ENCODE measurements at places on chromosomes 5 and 9. TPM values are rescaled to one million over a fixed set of nuclear protein-coding genes. Genes with fewer than 3 reads are reported as not detected.

GADD45G gene
- total RNA-seq: not detected

OLFM1 gene
- total RNA-seq: 0.29 TPM

OLFML2A gene
- 43.6 TPM for total RNA-seq

OTP gene
- under 0.01 TPM for total RNA-seq

IL9 gene
- total RNA-seq: not detected

PPP3R2 gene
- total RNA-seq: not detected
